Activated T-helper 17 cell treated with anti-CD3 and anti-CD28 coated beads, Interleukin-2, amount 50 U/mL, for 72 hours (primary cell): ENCODE measurements at places on chromosomes 7 and 10. TPM values are rescaled to one million over a fixed set of nuclear protein-coding genes. Genes with fewer than 3 reads are reported as not detected.
A peak's percentile ranks its signal among the peaks of the same experiment; 100 is the strongest.

GRCh38 chr10:126101325-126101724 is 205.0 kb downstream of the FANK1 start:
- no peak for ATAC-seq

GRCh38 chr10:83881661-83882060 is 257.6 kb upstream of the GHITM start:
- ATAC-seq, result no peak

DNA sequence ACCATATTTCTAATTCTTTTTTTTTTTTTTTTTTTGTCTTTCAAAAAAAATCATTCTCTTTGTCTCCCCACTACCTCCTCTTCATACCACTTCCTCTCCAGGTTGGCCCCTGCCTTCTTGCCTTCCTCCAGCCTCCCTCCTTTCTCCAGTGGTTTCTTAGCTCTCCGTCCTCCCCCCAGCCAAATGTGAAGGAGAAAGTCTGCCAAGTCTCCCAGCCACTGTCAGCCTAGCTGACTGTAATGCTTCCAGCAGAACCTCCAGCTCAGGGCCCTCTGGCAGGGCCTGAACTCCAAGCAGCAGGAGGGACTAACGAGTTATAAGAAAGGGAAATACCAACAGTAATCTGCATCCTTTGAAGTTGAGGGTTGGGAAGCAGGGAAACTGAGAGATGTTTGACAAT is 35.5 kb upstream of the BICC1 start:
- no peak for ATAC-seq

The FZD8 gene
- total RNA-seq, result not detected

GRCh38 chr7:132709971-132710567 is 133.8 kb upstream of the PLXNA4 start:
- no peak for ATAC-seq

- ATAC-seq, result peak; percentile 40
Observed at GRCh38 chr10:4266416-4267085, 481.5 kb upstream of the KLF6 start.

- no peak for ATAC-seq
Observed at GRCh38 chr10:90889636-90890035, 17.9 kb downstream of the RPP30 start.
